ENCODE measurements at places on chromosomes 3 and 15.

DNA sequence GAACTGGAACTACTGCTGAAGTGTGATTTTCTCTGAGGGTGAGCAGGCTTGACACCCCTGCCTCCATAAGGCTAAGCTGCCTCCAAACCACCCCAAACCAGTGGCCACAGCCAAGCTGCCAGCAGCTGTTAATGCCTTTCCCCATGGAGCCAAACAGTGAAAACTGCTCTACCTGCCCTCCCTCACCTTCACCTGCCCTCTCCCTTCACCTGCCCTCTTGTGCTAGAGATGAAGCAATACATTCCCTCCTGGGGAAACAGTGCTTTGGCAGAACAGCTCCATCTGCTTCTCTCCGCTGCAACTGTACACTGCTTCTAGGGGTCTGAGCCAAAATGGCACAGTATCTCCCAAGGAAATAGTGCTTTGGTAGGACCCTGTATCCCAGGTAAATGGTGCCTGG lies 374.1 kb downstream of the FHIT start:
- DNase-seq, result no peak

DNA sequence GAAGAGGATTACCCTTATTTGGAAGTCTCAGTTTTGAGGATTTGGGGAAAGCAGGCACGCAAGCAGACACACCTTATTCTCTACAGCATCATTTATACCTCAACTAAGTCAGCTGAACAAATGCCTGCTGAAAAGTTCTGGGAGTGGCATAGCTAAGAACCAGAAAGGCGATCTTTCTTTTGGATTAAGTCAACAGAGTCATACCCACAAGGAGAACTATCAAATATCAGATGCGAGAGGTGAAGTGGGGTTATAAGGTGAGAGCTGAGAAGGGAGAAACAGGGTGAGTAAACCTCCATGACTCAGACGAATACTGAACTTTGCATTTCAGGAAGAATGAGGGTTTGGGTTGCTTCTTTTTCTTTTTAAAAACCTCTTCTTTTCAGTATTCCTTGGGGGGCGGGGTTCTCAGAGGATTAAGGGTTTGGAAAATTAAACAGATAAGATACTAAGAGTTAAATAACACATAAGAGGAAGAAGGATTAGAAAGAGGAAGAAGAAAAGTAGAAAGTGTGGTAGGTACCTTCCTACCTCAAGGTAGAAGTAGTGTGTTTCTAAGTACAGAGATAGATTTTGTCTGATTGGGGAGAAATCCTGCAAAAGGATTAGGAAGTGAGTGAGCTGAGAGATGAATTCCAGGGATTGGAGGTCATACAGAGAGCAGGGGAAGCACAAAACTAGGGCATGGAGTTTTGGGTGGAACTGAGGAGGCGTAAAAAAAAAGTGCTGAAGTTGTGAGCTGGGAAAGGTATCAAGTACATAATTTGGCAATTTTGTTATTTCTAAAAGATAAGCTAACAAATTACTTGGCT lies 41.3 kb upstream of the ICE2 start:
- peak; percentile 13 for DNase-seq

- no peak for DNase-seq
Observed at GRCh38 chr15:64246364-64247189, 83.8 kb upstream of the PPIB start.

GRCh38 chr3:197513953-197514785 lies 41.6 kb downstream of the BDH1 start:
- DNase-seq, result no peak

- DNase-seq, result no peak
Observed at GRCh38 chr3:188133219-188133618, 20.7 kb upstream of the LPP start.

GRCh38 chr3:172869784-172870518 lies 119.4 kb downstream of the ECT2 start:
- DNase-seq, result no peak

GRCh38 chr3:43539321-43539720 lies 82.5 kb downstream of the ANO10 start:
- DNase-seq, result no peak

GRCh38 chr3:189638276-189639031 lies 7.3 kb downstream of the TP63 start:
- DNase-seq, result no peak

- DNase-seq, result no peak
Observed at GRCh38 chr15:42220216-42220615, 12.1 kb upstream of the VPS39 start.

- DNase-seq, result no peak
Observed at GRCh38 chr3:108500728-108501127, 9.7 kb downstream of the MYH15 start.

- DNase-seq, result no peak
Observed at GRCh38 chr3:125231895-125232294, 19.3 kb upstream of the SLC12A8 start.

- no peak for DNase-seq
Observed at GRCh38 chr3:59065240-59065639, 15.4 kb upstream of the CFAP20DC start.
